ENCODE measurements at places on chromosomes 12 and 14. TPM values are rescaled to one million over a fixed set of nuclear protein-coding genes. Genes with fewer than 3 reads are reported as not detected.

LYZ gene
- 7.7 TPM for polyA plus RNA-seq

OVCH1 gene
- not detected for polyA plus RNA-seq

RTN1 gene
- polyA plus RNA-seq, result not detected

ZNF664 gene
- 5.7 TPM for polyA plus RNA-seq

ZNF605 gene
- polyA plus RNA-seq, result 0.59 TPM

C3AR1 gene
- polyA plus RNA-seq, result 8.6 TPM

FAM90A1 gene
- polyA plus RNA-seq, result 0.10 TPM

PDE3A gene
- polyA plus RNA-seq, result not detected

IL31 gene
- not detected for polyA plus RNA-seq

NOS1 gene
- not detected for polyA plus RNA-seq

SELPLG gene
- 485 TPM for polyA plus RNA-seq

KRT85 gene
- not detected for polyA plus RNA-seq

- no peak for DNase-seq
Observed at GRCh38 chr12:105910030-105910429, 228.7 kb downstream of the NUAK1 start.

DNA sequence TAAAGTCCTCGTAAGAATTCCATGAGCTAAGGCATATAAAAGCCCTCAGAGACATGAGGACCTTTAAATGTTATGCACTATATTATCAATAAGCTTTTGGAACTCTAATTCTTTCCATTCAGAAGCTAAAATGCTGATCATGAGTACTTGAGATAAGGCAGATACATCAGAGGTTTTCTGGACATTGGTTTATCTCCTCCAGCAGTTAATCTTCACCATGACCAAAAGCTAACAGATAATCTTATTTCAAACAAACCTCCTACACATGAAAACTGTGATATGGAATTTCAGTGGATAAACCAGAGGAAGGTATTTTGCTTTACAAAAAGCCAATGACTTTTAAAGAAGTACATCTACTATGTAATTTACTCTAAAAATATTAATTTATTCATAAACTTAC is 97.9 kb upstream of the BBS10 start:
- DNase-seq, result no peak

- DNase-seq, result no peak
Observed at GRCh38 chr12:122875590-122876220, 20.2 kb downstream of the VPS37B start.

DNA sequence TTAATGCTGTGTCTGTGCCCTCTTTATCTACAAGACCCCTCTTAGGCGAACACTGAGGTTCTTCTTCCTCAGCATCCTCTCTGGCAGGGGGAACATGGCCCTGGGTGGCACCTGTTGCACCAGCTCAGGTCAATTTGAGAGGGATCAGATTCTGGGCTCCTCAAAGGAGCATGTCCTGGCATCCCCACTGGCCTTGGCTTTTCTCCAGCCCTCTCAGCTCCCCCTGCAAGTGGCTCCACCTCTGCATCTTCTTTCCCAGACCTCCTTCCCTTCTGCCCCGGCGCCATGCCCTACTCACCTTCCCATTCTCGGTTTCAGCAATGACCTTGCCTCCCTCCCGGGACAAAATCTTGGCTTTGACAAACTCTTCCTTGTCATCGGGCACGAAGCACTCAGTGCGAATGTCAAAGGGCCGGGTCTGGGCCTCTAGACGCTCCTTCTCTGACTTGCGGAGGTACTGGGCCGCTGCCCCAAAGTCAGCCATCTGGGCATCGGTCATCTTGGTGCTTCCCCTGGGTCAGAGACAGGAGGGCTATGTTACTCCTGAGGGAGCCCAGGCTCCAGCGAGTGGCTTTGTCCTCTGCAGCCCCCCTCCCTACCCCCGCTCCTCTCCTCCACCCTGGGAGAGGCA is 1.2 kb downstream of the MYH6 start:
- DNase-seq, result no peak

- no peak for DNase-seq
Observed at GRCh38 chr12:105270671-105271255, 34.8 kb upstream of the APPL2 start.

DNA sequence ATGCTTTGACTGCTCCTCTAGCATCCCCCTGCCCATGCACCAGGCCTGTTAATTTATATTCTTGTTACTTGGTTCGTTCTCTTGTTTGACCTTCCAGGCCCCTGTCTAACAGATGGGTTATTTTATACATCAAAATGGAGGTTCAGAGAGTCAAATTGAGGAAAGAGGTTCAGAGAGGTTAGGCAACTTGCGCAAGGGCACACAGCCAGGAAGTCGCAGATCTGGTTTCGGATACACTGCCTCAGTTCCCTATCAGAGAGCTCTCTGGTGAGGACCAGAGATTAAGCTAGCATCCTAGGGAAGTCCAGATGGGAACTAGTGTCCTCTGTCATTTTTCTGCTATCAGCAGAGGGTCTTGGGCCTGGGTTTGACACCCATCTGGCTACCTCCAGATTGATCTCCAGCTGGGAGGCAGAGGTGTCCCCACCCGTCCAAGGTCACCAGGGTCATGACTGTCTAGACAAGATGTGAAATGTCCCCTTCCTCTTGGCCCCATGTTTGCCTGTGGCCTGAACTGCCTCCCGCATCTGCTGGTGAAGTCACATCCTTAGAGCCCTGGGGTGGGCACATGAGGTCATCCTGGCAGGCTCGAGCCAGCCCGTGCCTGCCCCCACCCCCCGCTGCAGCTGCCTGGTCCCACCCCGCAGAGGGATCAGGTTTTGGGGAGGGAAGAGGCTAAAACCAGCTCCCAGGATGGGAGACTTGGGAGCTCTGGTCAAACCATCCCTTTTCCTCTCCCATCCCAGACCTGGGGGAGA is 84.3 kb upstream of the NCOR2 start:
- no peak for DNase-seq

DNA sequence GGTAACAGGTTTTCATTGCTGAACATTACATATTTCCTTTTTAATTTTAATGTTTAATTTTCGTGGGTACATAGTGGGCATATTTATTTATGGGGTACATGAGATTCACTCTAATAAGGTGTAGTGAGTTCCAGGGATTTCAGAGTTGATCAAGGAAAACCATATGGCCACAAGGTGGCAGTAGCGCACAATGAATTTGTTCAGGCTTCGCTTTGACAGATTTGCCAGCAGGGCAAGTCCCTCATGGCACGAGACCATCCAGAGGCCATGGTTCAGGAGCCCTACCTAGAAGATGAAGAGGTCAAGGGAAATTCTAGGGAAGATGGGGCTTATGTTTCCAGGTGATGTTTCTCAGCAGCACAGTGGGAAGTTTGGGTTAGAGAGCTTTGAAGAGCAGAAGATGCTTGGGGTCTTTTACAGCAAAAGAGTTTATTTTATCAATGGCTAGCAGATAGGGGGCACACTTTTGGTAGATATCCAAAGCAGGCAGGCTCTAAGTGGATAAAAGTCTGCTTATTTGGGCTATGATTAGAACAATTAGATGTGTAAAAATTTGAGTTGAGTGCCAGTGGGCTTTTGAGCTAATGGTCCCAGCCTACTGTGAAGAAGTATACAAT is 1004.4 kb downstream of the AACS start:
- DNase-seq, result no peak

GRCh38 chr14:31947076-31947475 is 130.0 kb upstream of the ARHGAP5 start:
- no peak for DNase-seq

GRCh38 chr12:12202747-12203146 is 64.1 kb downstream of the LRP6 start:
- DNase-seq, result no peak

- peak; percentile 5 for DNase-seq
Observed at GRCh38 chr12:131082290-131083194, 128.8 kb downstream of the ADGRD1 start.

- DNase-seq, result no peak
Observed at GRCh38 chr14:67646131-67646530, 26.4 kb downstream of the ARG2 start.

DNA sequence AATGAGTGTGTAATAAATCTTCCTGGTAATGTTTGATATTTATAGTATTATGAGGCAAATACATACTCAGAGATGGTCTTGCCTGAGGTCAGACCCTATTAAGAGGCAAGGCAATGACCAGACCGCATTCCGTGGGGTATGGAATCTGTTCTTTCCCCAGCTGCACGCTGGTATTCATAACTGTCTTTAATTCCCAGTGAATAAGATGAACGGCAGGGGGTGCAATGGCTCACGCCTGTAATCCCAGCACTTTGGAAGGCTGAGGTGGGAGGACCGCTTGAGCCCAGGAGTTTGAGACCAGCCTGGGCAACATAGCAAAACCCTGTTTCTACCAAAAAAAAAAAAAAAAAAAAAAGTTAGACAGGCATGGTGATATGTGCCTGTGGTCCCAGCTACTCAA is 44.6 kb downstream of the ERO1A start:
- DNase-seq, result no peak

DNA sequence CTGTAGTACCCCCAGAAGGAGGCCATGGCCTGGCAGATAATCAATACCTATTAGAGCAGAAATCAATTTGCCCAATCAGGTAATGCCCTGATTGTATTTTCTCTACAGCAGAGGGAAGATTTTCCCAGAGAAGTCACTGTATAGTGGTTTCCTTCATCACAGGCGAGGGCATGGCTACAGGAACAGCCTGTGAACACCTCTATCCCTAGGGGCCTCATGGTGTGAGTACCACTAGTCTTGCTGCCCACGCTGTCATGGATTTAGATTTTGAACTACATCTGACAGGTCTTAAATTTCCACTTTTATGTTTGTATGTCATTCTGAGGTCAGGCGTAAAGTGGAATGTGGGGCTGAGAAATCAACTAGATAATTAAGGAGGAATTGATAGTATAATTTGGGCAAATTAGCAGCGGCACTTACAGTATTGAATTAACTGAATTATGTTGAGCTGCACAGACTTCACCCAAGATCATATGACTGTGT is 42.4 kb upstream of the STXBP6 start:
- DNase-seq, result no peak

- DNase-seq, result no peak
Observed at GRCh38 chr14:57491640-57492039, 2.0 kb downstream of the CCDC198 start.

GRCh38 chr14:76537906-76538647 is 162.1 kb downstream of the ESRRB start:
- no peak for DNase-seq

DNA sequence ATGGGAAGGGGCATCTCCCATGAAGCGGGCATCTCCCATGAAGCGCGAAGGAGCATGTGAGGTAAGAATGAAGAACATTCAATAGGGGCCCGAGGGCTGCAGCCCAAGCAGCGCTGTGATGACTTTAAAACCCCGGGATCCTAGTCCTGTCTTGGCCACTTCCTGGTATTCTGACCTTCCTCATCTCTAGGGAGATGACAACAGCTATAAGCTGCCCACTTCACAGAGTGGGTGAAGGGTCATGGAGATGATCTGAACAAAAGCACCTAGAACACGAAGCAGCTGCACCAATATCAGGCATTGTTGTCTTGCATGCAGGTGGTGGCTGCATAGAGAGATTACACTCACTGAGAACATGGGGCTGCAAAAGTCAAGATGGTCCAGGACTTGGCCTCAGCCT is 64.5 kb downstream of the SPTB start:
- no peak for DNase-seq

- DNase-seq, result no peak
Observed at GRCh38 chr12:102722147-102722546, 194.9 kb downstream of the PAH start.

- no peak for DNase-seq
Observed at GRCh38 chr12:107090711-107091110, 2.6 kb downstream of the CRY1 start.

DNA sequence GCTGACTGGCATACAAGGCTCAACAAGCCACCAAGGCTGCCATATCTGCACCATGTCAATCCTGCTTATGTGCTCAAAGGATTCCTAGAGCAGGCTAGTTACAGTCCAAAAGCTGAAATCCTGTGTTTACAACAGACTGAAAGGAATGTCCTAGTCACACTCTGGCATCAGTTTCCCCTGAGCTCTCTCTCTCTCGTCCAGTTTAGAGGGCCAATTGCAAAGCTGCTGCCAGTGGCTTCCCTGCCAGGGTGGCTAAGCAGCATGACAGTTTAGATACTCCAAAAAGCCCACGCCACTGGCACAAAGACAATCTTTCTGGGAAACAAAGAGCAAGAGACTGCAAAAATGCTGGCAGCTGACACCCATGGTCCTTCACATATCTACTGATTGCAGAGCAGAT is 392.1 kb downstream of the RPS29 start:
- DNase-seq, result no peak
